ENCODE measurements at places on chromosomes 4 and X.
A peak's percentile ranks its signal among the peaks of the same experiment; 100 is the strongest.

DNA sequence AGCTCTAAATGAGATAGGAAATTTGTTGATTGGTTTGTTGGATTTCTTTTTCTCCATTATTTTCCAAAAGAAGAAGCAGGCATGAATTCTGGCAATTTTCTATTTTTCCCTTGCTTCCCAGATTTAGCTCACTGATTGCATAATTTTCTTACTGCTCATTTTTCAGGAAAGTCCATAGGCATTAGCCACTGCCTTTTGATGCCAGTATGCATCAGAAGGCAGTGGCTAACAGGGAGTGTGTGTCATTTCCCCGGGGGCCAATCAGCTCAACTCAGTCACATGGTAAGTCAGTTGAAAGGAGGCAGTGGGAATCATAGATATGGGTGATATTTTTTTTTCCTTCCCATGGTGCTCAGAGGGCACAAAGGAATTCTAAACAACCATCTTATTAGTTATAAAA, 156.7 kb downstream of the TRIML1 start:
- no peak for DNase-seq

GRCh38 chr4:37219242-37219641, 25.3 kb upstream of the NWD2 start:
- DNase-seq: no peak

- DNase-seq: peak; percentile 68
These were observed 1.5 kb downstream of the JAKMIP1 start for GRCh38 chr4:6198768-6199421.

GRCh38 chr4:27787195-27787594, 926.6 kb downstream of the STIM2 start:
- no peak for DNase-seq

GRCh38 chr4:6169239-6169638, 31.1 kb downstream of the JAKMIP1 start:
- DNase-seq: no peak

- DNase-seq: no peak
These were observed 29.6 kb upstream of the PAGE1 start for GRCh38 chrX:49725401-49725800.

GRCh38 chrX:100076031-100076430, 334.0 kb downstream of the PCDH19 start:
- DNase-seq: no peak

GRCh38 chrX:120286733-120287512, 24.3 kb downstream of the TMEM255A start:
- peak; percentile 24 for DNase-seq

- DNase-seq: no peak
These were observed 5.4 kb downstream of the TSPAN5 start for GRCh38 chr4:98652996-98653395.

DNA sequence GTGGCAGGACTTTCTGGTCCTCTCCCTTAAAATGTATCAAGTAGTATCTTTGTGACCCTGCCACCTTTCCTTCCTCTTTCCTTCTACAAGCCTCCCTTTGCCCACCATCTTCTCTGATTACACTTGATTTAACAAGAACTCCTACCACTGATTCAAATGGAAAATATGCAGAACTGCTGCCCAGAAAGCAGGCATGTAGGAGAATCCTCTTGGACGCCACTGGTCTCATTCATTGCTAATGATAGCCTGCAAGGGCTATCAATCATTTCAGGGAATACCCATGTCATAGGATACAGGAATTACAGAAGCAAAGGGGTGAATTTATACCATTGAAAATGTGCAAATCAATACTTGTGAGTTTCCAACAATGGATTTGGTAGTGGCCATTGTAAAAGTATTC, 294.6 kb upstream of the NRK start:
- no peak for DNase-seq

GRCh38 chrX:109911046-109911445, 91.9 kb upstream of the TMEM164 start:
- DNase-seq: no peak

GRCh38 chr4:5045097-5045496, 6.2 kb upstream of the STK32B start:
- no peak for DNase-seq

GRCh38 chr4:23970201-23970850, 80.5 kb upstream of the PPARGC1A start:
- no peak for DNase-seq

GRCh38 chrX:23246001-23246400, 88.6 kb upstream of the PTCHD1 start:
- DNase-seq: no peak

DNA sequence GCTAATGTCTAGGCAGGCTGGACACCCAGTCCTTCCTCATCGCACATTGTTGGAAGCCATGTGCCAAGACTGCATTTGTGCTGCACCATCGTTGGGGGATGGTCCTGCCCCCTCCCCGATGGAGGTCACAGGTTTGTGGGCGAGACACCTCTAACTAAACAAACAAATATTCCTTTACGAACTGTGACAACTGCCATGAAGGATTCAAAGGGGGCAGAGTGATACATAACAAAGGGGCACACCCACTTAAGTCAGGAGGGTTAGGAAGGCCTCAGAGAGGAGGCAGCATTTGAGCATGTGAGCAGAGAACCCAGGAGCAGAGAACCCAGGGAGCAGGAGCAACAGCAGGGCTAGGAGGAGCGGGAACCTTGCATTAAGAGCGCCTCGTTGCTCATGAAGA, 37.1 kb downstream of the TRIM2 start:
- DNase-seq: no peak

DNA sequence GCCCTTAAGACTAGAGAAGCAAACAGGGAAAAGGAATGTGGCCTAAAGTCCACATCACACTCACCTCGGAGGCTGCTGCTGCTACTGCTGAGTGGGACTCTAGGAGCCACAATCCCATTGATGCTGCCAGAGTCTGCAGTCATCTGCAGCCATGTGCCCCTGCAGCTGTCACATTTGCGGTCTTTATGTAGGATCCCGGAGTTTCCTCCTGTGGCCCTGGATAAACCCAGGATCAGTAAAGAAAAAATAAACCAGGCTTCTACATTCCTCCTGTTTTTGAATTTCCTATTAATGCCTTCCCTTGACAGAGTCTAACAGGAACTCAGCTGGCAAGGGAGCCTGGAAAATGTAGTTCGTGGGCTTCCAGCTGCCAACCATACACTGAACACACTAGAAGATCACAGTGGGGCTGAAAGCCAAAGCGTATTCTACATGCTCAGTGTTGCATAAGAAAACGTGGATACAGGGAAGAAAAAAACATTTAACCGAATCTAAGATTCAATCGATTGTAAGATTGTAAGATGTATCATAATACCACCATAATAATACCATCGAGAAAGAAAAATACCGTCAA, 10.3 kb upstream of the PHEX start:
- no peak for DNase-seq

DNA sequence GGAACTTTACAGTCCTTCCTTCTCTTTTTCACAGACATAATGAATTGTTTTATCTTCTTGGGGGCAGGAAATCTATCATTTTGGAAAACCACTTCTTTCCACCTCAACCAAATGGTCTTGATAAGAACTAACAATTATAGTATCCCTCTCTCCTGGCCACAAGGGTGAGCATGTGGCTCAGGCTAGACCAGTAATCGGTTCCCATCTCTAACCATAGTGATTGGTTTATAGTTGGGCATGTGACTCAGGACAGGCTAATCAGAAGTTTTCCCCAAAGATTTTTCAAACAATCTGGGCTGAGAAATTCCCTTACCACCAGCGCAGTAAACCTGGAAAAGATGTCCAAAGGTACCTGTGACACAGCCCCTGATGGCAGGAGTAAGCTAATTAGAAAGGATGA, 4.0 kb upstream of the CXorf66 start:
- DNase-seq: no peak

- peak; percentile 46 for DNase-seq
These were observed 166.5 kb upstream of the PPP1R2C start for GRCh38 chrX:42944381-42944998.

GRCh38 chr4:12658146-12658545, 826.0 kb downstream of the RAB28 start:
- no peak for DNase-seq

GRCh38 chrX:34557733-34558132, 99.4 kb downstream of the TMEM47 start:
- no peak for DNase-seq

GRCh38 chr4:40458683-40459082, 123.5 kb downstream of the CHRNA9 start:
- no peak for DNase-seq

DNA sequence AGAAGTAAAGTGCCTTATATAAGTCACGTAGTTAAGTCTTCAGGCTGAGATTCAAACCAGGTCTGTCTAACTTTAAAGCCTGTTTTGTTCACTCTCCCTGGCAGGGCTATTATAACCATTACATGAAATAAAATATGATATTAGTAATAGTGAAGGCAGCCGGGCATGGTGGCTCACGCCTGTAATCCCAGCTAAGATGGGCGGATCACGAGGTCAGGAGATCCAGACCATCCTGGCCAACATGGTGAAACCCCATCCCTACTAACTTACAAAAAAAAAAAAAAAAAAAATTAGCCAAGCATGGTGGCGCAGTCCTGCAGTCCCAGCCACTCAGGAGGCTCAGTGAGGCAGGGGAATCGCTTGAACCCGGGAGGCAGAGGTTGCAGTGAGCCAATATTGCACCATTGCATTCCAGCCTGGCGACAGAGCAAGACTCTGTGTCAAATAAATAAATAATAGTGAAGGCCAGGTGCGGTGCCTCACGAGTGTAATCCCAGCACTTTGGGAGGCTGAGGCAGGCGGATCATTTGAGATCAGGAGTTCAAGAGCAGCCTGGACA, 22.1 kb upstream of the SOWAHD start:
- no peak for DNase-seq

DNA sequence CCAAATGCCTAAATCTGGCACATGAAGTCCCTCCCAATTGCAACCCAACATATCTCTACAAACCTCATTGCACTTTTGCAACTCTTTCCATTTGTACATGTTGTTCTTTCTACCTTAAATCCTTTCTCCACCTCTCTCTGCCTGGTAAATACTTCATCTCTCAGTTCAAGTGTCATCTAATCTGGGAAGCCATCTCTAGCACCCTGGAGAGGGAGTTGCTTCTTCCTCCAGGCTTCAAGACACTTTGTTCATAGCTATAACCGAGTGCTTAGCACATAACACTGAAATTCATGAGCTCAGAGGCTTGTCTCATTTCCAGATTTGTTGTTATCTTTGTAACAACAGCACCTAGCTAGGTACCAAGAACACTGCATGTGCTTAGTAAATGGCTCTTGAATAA, 114.8 kb upstream of the NAP1L5 start:
- DNase-seq: no peak

GRCh38 chrX:134236626-134237614, at the start of gene CCDC160:
Gene CCDC160, plus strand, starts transcription at chrX:134237182. Its CDS starts 7,619 bp downstream, at chrX:134244801.
- peak; percentile 18 for DNase-seq

GRCh38 chrX:15606136-15606535, 5.4 kb upstream of the ACE2 start:
- DNase-seq: no peak

DNA sequence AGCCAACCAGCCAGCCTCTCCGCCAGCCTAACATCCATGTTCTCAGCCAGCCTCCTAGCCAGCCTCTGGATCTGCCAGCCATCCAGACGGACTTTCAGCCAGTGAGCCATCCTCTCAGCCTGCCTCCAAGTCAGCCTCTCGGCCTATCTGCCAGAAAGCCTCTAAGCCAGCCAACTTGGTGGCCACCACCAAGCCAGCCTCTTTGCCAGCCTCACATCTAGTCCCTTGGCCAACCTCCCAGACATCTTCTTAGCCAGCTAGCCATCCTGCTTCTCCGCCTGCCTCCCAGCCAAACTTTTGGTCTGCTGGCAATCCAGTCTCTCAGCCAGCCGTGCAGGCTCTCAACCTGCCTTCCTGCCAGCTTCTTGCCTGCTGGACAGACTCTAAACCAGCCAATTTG, 16.4 kb upstream of the ARAP2 start:
- no peak for DNase-seq

DNA sequence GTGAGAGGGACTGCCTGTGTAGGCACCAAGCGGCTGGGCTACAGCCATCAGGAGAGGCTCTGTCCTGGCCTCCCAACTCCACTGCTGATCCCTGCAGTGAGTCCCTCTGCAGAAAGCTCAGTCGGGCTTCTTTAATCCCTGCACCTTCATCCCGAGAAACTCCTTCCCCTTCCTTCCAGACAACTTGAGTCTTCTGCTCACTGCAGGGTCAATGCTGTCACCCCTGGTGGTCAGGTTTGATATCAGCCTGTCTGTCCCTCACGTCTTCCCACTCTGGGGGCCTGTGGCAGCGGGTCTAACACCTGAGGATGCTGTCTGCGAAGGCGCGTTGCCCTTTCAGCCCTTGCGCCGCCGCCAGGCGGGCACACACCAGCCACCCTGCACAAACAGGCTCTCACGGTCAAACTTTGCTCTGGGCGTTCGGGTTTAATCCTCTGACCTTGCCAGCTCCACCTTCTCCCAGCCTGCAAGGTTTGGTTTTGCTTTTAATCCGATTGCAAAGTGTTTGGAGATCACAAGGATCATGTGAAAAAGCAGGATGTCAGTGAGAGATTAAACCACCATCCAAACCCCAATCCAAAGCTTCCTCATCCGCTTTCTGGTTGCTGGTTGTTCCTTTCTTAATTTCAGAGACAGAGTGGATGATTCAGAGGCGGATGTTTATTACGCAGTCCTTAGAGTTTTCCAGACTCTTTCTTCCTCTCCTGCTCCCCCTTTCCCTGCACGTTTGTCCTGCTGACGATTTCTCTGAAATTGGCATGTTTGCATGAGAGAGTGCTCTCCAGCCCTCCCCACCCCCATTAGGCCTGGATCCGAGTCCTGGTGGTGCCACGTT, 74.8 kb upstream of the SLC34A2 start:
- DNase-seq: no peak

DNA sequence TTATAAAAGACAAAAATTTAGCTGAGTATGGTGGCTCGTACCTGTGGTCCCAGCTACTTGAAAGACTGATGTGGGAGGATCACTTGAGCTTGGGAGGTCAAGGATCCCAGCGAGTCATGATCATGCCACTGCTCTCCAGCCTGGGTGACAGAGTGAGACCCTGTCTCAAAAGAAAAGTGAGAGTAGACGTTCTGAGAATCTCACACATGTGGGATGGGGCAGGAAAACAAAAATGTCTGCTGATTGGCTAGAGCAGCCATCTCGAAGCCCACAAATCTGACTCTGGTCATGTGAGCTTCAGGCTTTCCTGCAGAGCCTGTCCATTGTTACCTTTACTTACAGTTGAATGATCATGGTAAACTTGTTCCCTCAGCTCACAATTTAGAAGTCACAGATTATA, 23.1 kb upstream of the SLC9A7 start:
- no peak for DNase-seq

- no peak for DNase-seq
These were observed 247.0 kb upstream of the FTHL17 start for GRCh38 chrX:31318866-31319265.
